ENCODE measurements at places on chromosomes 11 and 22.

- DNase-seq, result no peak
Measured at GRCh38 chr11:66739983-66740382, 11.0 kb upstream of the SPTBN2 start.

DNA sequence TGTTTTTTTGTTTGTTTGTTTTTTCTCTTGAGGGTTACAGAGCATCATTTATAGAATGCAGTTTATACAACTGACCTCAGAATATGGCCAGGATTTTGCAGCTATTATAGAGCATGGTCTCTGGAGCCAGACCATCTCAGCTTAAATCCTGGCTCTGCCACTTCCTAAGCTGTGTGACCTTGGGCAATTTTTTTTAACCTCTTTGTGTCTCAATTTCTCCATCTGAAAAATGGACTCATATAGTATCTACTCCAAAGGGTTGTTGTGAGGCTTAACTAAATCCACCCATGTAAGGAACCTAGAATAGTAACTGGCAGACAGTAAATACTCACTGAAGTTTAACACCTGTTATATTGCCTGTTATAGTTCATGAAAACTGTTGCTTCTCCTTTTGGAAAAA lies 8.3 kb upstream of the DGAT2 start:
- DNase-seq, result no peak

GRCh38 chr11:19890308-19890707 lies 177.7 kb downstream of the NAV2 start:
- no peak for DNase-seq

GRCh38 chr22:49197986-49198704 lies 629.5 kb downstream of the BRD1 start:
- no peak for DNase-seq

DNA sequence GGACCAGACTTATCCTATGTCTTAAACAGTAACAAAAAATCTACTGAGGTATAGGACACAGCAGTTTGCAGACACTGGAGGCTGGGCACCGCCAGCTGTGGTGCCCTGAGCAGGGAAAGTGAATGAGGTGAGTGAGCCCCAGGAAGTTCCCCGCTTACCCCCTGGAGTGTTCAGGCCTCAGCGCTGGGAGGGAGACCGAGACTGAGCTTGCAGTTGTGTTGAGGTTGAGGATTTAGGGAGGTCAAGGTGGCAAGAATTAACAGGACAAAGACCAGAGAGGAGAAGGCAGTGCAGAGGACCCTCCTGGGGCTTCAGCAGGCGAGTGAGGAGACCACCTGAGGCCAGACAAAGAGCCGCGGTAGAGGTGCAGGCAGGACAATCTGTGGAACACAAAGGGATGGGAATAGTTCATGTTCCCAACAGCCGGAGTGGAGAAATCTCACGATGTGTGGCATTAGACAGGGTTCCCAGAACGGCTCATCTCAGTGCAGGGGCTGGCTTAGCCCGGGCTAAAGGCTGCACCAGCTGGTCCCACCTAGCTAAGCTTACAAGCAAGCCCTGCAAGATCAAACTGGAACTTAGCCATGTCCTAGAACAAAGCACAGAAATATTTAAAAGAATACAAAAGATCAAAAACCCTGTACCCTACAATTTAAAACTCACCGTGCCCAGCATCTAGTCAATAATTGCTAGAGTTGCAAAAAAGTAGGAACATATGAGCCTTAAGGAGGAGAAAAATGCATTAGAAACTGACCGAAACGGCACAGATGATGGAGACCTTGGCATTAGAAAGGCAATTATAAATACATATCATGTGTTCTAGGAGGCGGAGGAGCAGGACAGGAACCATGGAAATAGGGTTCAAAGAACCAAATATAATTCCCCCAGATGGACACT lies 47.4 kb upstream of the PITPNB start:
- DNase-seq, result no peak

DNA sequence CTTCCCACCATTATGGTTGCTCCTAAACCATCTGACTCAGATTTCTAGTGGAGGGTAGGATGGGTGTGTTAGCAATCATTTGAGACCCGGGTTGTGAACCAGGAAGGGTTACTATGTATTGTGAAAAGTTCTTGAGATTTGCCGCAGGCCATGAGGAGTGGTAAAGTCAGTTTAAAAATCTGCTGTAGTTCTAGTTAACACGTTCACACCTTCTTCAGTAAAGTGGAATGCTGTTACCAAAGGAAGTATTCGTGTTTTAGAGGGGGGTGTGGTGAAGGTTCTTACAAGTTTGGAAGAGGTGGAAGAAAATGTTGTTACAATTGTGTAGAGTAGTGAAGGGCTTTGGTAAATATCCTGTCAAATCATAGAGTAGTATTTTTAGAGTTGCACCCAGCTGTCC lies 2.6 kb downstream of the MTMR3 start:
- no peak for DNase-seq

DNA sequence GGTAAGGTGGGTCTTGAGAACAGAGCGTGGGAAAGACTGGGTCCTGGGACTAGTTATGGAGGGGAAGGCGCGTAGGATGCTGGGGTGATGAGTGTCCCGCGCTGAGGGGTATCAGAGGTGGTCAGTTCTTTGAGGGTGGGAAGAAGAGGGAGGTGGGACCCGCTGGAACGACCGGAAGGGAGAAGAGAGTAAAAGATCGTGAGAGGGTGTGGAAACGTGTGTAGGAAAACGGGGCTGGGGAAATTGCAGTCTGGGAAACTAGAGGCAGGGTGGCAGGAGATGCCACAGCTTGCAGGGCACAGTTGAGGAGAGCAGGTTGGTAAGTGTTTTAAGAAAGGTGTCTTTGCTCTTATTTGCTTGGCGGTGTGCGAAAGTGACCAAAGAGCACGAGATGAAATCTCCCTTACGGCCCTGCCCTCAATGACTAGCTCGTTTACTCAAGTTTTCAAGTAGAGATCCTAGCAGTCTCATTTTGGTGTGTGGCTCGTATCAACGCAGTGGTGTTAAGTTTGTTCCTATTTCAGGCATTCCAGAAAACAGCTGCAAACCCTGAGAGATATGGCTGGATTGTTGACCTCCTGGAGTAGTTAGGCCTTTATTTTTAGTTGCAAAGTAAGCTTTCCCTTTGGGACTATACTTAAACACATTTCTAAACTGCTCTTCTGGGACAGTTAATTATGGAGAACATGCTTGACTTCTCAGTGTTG lies 615 bp downstream of the STT3A start:
- DNase-seq, result no peak

DNA sequence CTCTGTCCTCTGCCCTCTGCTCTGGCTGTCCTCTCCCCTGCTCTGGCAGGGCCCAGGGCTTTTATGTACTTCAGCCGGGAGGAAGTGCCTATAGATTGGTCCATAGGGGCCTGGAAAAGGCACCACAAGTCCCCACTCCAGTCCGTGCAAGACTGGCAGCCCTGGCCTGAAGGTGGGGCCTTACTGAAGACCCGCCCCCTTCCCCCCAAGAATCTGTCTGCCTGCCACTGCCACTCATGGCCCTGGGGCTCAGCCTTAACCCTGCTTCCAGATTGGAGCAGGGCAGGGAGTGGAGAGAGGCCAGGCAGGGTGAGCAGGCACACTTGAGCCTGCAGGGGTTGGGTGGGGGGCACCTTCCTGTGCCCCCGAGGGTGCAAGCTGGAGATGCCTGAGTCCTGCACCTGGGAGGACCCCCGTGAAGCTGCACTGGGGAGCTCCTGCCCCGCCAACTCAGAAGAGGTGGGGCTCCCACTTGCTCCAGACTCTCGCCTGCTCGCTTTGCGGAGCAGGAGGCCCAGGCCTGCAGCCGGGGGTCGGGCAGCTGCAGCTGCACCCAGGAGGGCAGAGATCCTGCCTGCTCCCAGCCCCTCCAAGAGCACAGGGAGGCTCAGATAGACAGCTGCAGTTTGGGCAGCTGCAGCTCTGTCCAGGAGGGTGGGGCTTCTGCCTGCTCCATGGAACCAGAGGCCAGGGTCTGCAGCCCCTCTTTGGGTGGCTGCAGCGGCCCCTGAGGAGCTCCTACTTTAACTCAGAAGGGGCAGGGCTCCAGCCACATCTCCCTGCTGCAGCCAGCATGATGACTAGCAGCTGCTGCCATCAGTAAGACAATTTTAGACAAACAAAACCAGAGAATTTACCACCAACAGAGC lies 51.0 kb upstream of the SC5D start:
- no peak for DNase-seq

DNA sequence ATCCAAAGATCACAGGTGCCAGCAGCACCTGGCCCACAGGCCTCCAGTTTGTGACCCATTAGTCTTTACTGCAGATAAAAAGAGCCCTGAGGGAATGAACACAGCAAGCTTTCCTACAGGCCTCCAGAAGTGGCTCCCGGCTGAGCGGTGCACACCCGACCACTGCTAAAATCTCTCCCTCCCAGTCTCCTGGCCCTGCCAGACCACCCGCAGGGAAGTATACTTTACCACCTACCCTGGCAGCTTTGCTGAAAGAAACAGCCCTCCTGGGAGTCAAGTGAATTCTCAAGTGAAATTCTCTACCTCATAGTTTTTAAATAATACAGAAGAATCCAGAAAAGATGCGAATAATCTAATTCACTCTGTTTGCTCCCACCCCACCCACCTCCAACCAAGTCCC lies 15.4 kb upstream of the MTNR1B start:
- DNase-seq, result no peak

- no peak for DNase-seq
Measured at GRCh38 chr11:733072-733471, 14.2 kb upstream of the TALDO1 start.

DNA sequence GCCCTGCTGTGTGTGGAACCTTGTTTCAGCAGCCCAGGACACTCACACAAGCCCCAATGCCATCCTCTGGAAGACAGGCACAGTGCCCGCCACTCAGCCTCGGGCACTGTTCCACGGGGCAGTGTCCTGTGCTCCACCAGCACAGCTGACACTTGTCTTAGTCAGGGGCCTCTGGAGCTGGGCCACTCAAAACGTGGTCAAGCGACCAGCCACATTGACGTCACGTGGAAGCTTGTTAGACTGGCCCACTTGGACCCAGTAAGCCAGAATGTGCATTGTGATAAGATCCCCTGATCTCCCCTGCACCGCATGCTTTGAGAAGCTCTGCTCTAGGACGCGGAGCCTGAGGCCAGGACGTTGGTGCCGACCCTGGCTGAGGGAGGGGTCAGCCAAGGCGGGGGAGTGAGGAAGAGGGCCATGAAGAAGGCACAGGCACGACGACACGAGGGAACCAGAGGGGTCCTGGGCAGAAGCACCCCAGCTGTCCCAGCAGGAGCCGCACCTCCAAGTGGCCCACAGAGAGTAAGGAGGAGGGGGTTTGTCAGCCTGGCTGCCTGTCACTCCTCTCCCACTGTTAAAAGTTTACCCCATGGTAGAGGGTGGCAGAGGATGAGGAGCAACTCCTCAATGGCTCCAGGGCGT lies 64.6 kb downstream of the LINC01488 start:
- DNase-seq, result no peak

GRCh38 chr22:49447837-49448236 lies 379.8 kb downstream of the BRD1 start:
- no peak for DNase-seq

GRCh38 chr11:57491371-57492061 lies 24.0 kb downstream of the SLC43A1 start:
- DNase-seq, result no peak

- DNase-seq, result no peak
Measured at GRCh38 chr11:65851811-65852507, 6.0 kb downstream of the CFL1 start.

DNA sequence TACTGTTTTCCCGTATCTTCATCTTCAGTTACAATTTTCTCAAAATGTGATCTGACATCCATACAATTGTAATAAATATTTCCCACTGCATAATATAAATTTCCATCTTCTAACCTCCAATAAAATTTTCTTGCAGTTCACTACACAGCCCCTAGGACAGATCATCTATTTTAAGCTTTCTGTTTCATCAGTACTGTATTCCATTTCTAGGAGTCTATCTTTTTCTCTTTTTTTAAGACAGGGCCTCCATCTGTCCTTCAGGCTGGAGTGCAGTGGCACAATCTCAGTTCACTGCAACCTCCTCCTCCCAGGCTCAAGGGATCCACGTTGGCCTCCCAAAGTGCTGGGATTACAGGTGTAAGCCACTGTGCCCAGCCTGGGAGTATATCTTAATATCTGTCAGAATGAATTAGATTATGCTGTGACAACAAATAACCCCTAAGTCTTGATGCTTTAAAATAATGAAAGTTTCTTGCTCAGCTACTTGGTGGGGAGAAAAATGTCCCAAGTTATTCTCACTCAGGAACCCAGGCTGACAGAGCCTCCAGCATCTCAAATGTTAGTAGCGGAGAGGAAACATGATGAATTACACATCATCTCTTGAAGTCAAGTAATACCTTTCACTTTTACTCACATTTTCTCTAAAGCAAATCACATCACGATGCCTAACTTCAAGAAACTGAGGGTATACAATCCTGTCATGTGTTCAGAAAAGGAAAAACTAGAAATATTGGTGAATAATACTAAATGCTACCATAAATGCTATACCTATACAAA lies 92.2 kb downstream of the BUD13 start:
- DNase-seq, result no peak

GRCh38 chr11:12130180-12130980 lies 20.0 kb downstream of the MICAL2 start:
- no peak for DNase-seq

DNA sequence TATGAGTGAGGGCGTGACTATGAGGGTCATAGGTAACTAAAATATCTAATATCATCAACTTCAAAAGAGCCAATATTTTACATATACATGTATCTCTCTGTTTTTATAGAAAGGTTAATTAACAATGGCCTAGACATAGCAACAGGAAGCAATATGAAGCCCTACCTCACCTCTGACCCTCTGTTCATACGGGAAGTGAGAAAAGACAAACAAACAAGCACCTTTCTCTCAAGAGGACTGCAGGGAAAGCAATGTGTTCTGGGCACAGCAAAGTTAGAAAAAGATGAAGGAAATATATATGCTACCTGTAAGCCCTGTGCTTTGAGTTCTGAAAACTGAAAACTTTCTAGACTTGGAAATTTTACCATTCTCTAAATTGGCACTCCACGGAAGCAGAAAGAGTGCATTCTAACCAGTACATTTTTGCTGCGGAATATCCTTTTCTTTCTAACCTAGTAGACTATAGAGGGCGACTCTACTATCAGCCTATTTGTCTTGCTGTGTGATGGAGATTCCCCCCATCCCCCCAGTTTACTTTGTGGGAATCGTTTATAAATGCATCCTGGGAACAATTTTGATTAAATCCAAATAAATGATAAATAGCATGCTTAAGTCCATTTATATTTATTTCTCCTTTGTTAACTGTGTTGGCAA lies 830.4 kb upstream of the FAT3 start:
- peak; percentile 9 for DNase-seq

DNA sequence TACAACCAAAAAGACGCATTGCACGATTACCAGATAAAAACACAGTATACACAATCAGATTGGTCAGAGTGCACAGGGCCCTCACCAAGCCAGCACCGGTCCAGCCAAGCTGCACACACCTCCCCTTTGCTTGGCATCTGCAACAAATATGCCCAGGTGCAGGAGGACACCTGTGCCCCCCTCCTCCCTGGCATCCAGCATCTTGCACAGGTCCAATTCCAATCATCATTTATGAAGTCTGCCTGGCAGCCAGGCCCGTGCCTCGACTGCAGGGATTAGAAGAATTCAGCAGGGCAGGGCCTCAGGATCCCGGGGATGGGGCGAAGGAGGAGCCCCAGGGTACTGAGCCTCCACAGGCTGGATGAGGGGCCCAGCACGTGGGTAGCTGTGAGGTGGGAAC lies 302.1 kb downstream of the CTTN start:
- DNase-seq, result no peak

All from NCI-H2029 (cell line).